ENCODE measurements at places on chromosomes 13 and 19.

DNA sequence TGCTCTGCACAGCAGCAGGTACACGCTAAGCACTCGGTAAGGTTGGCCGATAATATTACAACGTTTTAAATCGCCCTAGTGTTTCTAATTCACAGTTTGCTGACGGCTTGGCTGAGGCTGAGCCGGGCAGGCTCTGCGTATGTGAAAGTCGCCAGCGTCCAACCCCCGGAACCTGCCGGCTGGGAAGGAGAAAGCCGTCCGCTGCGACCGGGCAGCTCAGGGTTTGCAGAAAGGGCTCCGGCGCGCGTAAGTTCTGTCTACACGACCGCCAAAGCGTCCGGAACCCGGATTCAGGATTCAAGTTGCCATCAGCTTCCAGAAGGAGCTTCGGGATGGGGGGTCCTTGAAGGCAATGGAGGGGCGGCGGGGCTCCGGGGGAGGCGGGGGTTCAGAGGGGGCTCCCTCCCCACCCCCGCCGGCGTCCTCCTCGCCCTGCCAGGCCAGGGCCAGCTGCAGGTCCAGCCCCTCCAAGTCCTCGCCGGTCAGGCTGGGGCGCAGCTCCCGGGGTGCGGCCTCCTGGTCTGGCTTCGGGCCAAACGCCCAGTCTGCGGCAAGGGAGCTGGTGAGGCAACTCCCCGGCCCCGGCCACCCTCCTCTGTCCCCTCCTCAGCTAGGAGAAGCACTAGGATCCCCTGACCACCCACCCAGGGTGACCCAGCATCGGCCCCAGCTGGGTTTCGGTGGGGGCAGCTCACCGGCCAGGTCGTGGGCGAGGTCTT lies 575 bp downstream of the SMIM44 start:
- DNase-seq: peak; percentile 23

GRCh38 chr13:30898678-30899241 lies 7.3 kb upstream of the MEDAG start:
- DNase-seq: no peak

DNA sequence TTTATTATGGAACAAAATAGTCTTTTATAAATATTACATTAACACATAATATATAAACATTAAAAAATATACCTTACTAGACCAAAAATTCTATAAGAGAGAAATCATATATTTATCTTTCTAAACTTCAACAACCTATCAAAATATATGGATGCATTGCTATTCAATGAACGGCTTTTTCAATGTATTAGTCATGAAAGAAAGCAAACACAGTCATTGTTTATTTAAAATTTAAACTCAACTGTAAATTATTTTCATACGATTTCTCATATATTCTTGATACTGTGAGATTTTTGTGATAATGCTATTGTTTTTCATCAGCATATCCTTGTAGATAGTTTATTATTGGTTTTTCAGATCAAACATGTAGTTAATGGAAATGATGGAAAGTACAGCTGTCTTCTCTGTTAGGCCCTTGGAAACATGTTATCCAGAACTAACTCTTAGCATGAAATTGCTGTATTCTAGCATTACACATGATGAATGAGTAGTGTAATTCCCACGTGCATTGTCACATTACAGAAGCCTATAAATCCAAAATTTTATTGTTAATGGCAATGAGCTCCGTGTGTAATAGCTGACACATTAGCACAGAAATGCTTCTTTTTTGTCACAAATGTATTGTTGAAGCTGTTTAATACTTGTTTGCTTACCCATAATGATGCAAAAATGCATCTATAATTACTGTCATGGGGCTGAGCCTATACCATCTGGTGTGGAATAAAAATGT lies 1639.9 kb downstream of the SLITRK5 start:
- no peak for DNase-seq

DNA sequence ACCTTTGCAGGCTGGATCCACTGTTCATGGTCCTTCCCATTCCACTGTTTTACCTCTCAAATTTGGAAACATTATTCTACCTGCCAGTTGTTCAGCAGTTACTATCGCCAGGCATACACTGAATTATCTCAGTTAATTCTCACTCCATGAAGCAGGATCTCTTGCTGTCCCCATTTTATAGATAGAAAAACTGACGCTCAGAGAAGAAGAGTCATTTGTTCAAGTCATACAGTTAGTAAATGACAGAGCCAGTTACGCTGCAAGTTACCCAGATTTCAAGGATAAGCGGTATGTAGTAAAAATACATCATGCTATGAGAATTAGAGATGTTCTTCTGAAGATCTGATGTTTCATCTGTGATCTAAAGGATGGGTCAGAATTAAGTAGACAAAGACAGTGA lies 40.2 kb upstream of the IGSF23 start:
- DNase-seq: no peak

DNA sequence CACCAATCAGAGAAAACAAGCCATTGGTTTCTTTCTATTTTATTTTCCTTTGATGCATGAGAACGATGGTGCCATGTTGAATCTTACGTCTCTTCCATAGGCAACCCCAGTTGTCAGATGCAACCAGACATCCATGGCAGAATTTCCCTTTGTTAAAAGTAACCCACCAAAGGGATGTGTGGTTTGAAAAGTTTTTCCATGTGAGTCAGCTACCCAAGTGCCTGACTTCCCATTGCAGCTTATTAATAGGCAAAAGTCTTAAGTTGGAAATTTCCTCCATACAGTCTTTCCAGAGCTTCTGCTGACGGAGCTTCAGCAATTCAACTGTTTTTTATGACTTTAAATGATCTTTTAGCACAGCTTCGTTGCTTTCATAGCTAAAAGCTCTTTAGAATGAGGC lies 73.8 kb upstream of the FAM216B start:
- DNase-seq: no peak

- no peak for DNase-seq
These were observed at the start of gene ZBTB7A for GRCh38 chr19:4066682-4067395. ZBTB7A (minus strand) TSS chr19:4066899; CDS start chr19:4055232, 11,667 bp downstream.

DNA sequence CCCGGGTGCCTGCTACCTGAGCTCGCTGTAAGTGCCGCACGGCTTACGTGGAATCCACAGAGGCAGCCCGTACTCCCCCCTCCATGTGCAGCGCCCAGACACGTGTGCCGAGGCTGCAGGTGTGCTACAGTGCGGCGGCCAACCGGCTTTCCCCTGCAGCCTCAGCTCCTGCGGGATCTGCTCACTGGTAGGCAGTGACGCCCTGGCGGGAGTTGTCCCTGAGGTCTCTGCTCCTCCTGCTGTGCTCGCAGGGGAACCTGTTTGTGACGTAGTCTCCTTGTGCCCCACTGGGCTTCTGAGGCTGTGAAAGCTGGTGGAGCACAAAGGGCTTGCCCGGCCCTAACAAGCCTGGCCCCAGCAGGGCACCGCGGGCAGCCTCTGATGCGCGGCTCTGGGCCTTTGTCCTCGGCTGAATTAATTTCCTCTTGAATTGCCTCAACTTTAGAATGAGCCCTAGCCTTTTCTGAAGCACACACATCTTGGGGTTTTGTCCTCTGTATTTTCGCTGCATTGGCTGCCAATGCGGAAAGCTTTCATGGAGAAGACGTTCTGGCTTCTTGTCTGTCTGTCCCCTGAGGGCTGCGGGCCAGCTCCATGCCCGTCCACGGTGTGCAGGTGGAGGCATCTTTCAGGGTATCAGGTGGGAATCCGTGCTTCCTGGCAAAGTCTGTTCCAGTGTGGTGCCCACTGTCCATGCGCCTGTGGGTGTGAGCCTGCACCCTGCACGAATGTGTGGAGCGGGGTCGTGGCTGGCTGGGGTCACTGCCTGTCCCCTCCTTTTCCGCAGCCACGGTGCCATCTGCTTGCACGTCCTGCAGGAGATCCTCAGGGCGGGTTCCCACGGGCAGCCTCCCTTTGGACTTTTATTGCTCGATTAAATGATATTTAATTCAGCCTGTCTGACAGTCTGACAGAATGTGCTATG lies 77.3 kb upstream of the MCF2L start:
- no peak for DNase-seq

- no peak for DNase-seq
These were observed 14.0 kb downstream of the FRY start for GRCh38 chr13:32045537-32045936.

- DNase-seq: no peak
These were observed 636 bp upstream of the RNF225 start for GRCh38 chr19:58394821-58395219.

DNA sequence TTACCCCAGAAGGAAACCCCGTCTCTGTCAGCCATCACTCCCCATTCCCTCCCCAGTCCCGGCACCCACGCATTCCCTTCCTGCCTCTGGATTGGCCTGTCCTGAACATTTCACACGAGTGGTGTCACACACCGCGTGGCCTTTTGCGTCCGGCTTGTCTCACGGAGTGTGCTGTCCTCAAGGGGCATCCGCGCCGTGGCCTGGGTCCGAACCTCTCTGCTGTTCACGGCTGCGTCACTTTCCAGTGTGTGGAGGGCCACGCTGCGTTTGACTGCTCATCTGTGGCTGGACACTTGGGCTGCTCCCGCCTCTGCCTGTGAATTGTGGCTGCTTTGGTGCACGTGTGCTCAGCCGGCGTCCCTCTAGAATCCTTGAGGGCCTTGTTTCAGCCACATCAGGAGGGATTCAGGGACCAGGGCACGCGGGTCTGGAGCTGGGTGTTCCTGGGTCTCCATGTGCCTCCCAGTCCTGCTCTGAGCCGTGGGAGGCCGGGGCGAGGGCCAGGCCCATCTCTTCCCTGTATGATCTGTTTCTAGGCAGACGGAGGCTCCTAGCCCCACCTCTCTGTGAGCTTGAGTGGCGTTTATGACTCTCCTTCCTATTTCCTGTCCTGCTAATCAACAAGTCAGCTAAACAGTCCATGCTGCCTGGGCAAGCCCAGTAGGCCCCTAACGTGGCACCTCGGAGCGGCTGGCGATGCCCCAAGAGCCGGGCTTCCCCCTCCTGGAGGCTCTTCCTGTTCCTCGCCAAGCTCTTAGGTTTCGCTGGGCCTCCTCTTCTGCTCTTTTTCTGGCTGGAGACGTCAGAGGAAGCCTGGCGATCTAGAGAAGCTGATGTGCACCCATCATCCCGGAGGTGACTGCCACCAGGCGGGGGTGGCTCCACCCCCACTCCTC lies 8.1 kb downstream of the STK11 start:
- no peak for DNase-seq

DNA sequence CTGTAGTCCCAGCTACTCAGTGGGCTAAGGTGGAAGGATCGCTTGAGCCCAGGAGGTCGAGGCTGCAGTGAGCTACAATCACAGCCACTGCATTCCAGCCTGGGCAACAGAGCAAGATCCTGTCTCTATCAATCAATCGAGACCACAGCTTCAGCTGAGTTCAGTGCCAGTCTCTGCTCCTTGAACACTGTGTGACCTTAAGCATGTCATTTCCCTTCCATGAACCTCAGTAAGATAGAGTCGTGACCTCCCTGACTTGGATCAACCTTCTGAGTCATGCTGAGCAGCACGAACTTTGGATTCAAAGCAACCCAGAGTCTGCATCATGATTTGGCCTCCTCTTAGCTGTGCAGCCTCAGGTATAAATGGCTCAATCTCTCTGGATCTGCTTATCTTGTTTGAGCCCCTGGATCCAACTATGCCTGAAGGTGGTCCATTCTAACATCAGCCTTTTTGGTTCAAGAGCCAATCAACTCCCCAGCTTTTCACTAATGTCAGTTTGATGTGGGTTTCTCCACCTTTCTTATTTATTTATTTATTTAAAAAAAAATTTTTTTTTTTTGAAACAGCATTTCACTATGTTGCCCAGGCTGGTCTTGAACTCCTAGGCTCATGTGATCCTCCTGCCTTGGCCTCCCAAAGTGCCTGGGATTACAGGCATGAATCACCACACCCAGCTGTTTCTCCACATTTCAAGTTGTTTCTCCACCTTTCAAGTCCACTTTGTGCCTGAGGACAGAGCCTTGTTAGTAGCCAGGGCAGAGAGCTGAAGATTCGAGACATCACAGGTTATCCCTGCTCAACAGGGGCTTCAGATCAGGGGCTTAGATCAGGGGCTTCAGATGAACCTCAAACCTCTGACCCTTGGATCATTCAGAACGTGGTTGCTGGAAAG lies 26.4 kb downstream of the PTPRS start:
- DNase-seq: peak; percentile 46

DNA sequence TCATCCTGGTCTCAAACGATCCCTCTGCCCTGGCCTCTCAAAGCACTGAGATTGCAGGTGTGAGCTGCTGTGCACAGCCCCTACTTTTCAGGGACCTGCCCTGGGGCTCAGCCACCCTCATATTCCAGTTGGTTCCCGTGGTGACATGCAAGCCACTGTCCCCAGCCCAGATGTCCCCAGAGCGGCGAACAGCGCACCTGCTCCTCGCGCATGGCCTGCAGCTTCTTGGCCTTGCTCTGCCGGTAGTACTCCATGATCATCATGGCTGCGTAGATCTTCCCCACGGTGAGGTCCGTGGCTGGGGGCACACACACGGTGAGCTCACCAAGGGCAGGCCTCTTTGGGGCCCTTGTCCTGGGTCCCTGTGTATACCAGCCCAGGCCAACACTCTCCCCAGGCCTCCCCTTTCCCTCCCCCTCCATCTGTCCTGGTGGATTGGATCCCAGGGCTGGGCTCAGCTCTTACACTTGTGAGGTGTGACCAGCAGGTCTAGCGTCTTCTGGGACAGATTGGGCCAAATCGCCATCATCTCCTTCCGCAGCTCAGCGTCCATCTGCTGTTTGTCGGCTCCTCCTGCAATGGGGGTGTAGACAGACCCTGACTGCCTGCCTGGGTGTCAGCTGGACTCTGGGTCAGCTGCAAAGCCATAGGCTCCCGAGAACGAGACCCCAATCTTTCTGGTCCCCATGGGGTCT lies 64.0 kb downstream of the IER2 start:
- DNase-seq: no peak

GRCh38 chr13:73616861-73617260 lies 517.3 kb downstream of the KLF12 start:
- no peak for DNase-seq

GRCh38 chr19:27796540-27796939 lies 1416.4 kb downstream of the UQCRFS1 start:
- DNase-seq: no peak

DNA sequence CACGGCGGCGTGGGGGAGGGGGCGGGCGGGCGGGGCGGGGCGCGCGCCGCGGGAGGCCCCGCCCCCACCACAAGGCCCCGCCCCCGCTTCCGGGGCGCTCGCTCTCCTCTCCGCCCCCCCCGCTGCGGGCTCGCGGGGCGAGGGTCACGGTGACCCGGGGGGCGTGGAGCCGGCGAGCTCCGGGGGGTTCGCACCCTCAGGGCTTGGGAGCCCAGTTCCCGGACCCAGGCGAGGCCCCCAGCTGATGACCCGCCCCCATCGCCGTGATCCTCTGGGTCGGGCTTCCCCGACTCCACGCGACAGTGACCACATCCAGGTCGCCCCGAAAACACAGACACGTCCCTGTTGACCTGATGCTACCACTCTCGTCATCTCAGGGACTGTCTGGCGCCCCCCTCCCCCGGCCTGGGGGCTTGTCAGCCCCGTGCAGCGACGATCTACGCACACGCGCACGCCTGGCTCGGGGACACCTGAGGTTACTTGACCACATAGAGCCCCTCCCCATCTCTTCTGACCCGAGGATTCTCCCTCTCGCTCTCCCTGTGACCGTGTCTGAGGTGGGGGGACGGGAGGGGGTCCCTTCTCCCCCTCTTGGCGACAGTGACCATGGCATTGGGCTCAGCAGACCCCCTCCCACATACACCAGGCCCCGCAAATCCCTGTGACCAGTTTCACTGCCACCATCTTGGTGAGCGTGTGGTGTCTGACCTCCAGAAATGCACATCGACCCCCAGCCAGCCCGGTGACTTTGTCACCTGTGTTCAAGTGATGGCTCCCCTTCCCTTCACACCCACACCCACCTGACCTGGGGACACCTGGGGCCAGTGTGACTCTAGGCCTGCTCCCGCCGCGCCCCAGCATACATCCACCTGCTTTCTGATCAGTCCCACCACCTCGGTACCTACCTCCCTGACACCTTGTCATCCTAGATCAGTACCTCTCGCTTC lies 670 bp downstream of the MAP2K7 start:
- peak; percentile 89 for DNase-seq

Measured in K562 (cell line).